Suppressor macrophage treated with lipopolysaccharide for 1 hour (primary cell): ENCODE measurements at places on chromosomes 1 and 21.

GRCh38 chr21:33128538-33128937 lies 58.6 kb downstream of the OLIG1 start:
- DNase-seq = peak; percentile 32

DNA sequence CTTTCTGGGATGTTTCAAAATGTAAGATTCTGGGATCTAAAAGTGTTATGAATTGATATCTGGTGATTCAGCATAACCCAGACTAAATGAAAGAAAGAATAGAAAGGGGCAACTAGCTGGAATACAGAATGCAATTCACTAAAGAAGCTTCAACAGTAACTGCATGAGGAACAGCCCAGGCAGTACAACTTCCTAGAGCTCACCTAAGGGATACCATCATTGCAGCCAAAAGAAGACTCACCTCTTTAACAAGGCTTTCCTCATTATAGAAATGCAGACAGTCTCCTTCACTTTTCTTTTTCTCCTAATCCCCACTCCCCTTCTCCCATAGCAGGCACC lies 6.3 kb downstream of the RGS5 start:
- DNase-seq = no peak

- DNase-seq = no peak
Measured at GRCh38 chr1:217522277-217522676, 108.6 kb downstream of the GPATCH2 start.

DNA sequence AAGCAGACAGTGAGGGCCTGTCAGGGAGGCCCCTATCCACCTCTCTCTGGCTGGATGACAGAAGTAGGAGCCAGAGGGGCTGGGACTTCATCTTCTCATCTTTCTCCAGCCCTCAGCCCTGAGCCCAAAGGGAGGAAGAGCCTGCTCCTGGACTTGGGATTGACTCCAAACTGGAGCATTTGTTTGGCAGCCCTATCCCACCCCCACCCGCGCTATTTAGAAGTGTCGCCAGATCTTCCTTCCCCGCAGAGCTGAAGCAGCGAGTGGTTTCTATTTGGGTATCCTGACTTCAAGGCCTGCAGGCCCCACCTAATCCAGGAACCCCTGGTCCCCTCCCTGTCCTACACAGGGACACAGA lies 9.6 kb downstream of the NES start:
- no peak for DNase-seq

GRCh38 chr1:78619803-78620579 lies at the start of gene IFI44L:
IFI44L (plus strand) TSS chr1:78620448; CDS start chr1:78627916, 7,468 bp downstream.
- DNase-seq = peak; percentile 55
